ENCODE measurements at places on chromosomes 4 and X.

DNA sequence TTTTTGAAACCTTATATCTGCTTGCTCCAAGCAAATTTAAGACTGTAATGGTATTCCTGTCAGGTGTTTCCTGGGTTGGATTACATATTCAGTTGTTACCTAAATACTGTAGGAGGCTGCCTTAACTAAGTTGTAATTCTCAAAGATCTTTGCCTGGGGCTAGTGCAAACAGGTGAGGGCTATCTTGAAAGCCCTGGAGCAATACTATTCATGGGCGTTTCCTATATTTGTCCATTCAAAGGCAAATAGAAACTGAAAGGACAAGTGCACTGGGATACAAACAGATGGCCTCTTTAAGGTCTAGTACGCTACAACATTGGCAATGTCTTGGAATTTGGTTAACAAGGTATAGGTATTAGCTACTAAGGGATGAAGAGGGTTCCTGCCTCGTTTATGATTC lies 84.1 kb upstream of the CT45A1 start:
- DNase-seq = no peak

DNA sequence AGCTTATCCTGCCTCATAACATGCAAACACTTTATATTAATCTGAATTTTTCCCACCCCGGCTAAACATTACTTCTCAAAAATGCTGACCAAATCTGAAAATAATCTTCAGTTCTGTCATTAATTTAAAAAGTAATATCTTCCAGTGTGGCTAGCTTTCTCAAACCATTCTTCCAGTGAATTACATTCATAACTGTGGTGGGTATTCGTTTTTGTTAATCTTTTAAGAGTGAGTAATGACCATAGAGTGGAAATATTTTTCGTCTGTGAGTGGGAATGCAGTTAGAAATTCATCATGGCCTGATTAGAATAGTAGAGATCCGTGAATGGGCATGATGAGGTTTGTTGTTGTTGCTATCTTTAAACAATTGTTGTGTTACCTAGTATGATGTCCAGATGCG lies 138.6 kb upstream of the SFRP2 start:
- no peak for DNase-seq

GRCh38 chrX:7233580-7234406 lies 85.8 kb upstream of the PUDP start:
- no peak for DNase-seq

- DNase-seq = no peak
These were observed 424.5 kb downstream of the RPA4 start for GRCh38 chrX:97308171-97308570.

DNA sequence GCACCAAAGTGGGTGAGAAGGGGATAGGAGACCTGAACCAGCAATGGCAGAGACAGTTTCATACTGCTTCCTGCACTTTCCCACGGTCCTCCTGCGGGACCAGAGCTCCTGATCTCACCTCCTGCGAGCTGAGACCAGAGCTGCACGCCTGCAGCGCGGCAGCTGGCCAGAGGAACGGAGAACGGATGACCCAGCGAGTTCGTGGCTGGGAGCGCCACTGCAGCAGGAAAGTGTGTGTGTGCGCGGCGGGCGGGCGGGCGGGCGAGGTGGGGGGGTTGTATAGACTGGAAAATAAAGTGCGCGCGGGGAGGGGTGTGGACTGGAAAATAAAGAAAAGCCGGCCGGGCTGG lies 16.5 kb downstream of the MCF2 start:
- no peak for DNase-seq

GRCh38 chr4:140615451-140615850 lies 46.7 kb upstream of the UCP1 start:
- DNase-seq = no peak

GRCh38 chr4:25670991-25671390 lies 15.3 kb downstream of the SLC34A2 start:
- DNase-seq = no peak

DNA sequence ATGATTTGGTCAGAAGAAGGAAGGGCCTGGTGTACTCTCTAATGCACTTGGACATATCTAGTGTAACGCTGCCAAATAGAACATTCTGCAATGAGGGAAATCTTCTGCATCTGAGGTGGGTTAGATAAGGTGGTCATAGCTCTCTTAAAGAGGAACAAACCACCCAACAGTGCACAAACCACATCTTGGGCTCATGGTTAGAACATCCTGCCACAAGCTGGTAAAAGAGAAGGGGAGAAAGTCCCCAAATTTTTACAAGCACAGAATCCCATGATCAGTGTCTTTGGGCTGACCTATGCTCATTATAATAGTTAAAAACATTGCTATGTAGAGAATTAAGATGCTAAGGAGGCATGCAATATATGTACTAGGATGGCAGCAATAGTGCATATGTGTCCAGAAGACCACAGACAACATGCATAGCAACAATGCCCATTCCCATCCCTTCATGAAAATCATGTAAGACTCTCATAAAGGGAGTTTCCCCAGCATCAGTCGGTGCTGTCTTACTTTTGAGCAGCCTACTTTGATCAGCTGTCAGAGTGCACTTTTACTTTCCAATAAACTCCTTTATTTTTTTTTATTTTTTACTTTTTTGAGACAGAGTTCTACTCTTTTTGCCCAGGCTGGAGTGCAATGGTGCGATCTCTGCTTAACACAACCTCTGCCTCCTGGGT lies 99.7 kb upstream of the SLC7A11 start:
- DNase-seq = no peak

- DNase-seq = no peak
These were observed 251.4 kb downstream of the DTHD1 start for GRCh38 chr4:36532670-36533379.

DNA sequence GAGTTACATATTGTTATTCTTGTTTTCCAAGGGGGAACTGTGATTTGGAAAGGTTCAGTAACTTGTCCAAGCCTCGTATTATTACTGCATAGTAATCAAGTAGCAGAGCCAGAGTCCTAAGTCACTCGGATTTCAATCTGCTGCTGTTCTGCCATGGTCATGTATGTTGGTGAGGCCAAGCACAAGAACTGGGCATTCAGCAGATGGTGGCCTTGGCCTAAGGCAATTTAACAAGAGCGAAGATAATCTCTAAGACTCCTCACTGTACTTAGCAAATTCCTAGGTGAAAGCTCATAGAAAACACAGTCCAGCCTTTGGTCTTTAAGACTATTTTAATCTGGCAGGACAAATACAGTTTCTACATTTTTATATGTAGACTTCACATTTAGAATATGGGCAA lies 64.8 kb downstream of the NDST3 start:
- DNase-seq = no peak

- DNase-seq = no peak
These were observed 262.2 kb downstream of the ARHGAP10 start for GRCh38 chr4:147994076-147994475.

- no peak for DNase-seq
These were observed 84.2 kb downstream of the SORCS2 start for GRCh38 chr4:7276515-7276914.

GRCh38 chr4:147287588-147287890 lies 193.4 kb upstream of the EDNRA start:
- no peak for DNase-seq

- no peak for DNase-seq
These were observed 2.5 kb downstream of the CCNI start for GRCh38 chr4:77073106-77073809.

- DNase-seq = no peak
These were observed 74.3 kb downstream of the RBM47 start for GRCh38 chr4:40555176-40555900.

DNA sequence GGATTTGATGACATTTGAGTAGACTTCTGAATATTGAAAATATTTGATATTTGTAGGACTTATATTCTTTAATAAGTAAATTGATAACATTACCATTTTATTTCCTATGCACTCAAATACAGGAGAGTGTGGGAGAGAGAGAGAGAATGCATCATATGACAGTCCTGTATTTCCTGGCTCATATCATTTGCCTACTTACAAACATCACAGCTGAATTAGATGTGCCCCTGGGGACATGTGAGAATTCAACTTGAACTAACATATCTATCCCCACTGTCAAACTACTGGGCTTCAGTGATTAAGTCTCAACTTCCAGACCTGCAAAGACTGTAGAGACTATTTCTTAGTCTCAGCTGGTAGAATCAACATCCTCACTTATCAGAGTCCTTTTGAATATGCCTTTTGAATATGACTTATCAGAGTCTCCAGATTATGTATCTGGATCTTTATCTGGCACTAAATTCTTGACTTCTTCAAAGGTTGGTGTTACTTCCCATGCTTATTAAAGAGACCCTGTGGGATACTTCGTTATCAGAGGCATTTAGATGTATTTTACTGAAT lies 75.5 kb downstream of the PABPC4L start:
- DNase-seq = no peak

DNA sequence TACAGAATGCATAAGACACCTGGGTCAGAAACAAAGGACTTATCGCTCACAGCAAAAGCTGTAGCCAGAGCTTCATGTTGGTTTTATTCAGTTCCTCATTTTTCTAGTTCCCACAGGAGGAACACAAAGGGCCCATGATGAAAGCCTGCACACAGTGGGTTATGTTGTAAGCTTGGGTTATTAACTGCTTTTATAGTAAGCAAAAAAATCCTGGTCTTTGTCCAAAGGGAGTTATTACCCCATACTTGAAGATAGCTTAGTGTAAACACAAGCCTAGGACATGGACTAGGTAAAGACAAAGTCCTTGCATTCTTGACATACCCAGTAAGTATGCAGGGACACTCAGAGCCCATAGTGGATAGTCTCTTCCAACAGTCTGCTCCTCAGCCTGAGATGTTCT lies 11.7 kb downstream of the BBS12 start:
- no peak for DNase-seq

- no peak for DNase-seq
These were observed 44.2 kb downstream of the TRIM61 start for GRCh38 chr4:164933244-164933643.

DNA sequence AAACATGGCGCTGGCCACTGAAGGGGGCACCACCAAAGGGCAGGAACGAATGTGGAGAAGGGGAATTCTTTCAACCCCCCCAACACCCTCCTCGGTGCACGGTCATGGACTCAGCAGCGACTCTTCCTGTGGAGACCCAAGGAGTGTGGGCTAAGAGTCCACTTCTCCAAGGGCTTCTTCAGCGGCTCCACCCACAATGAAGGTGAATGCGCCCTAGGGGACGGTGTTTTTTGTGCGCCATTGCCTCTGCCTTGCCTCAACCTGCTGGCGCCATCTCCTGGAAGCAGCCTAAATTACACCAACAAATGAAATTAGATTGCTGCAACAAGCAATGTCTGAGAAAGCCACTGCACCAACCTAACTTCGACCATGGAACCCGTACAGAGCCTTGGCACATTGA lies 169.2 kb upstream of the MAGEB18 start:
- peak; percentile 3 for DNase-seq

- DNase-seq = no peak
These were observed 36.0 kb upstream of the TTC29 start for GRCh38 chr4:146981651-146982050.

DNA sequence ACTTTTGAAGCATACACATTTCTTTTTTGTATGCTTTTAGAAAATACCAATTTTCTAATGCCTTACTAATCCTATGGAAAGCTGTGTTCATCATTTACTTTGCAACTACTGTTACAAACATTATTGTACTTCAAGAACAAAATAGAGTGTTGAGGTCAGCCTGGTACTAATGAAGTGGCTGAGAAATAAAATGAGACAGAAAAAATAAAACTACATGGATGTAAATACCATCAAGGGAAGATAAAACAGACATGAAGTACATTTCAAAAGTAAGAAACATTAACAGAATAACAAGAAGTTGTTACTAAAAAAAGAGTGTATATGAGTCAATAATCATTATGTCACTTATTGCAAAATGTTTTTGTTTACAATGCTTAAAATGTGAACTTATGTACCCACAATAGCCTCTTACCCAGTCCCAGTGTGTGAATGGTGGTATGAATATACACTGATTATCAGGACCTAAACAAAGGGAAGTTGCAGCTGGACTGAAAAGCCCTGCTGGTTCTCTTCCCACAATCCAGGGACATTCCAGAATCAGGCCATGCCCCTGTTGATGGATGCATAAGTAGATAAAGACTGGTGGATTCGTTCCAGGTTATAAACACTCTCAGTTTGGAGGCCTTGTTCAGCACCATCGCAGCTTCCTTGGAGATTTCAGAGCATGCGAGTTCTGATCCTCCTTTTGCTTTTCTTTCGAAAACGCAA lies 2.4 kb upstream of the CSN3 start:
- DNase-seq = no peak

GRCh38 chr4:2438822-2439718 lies 20.3 kb downstream of the CFAP99 start:
- no peak for DNase-seq

GRCh38 chr4:12734586-12734985 lies 749.6 kb downstream of the RAB28 start:
- DNase-seq = no peak

- no peak for DNase-seq
These were observed 150.1 kb downstream of the AR start for GRCh38 chrX:67693928-67694327.

DNA sequence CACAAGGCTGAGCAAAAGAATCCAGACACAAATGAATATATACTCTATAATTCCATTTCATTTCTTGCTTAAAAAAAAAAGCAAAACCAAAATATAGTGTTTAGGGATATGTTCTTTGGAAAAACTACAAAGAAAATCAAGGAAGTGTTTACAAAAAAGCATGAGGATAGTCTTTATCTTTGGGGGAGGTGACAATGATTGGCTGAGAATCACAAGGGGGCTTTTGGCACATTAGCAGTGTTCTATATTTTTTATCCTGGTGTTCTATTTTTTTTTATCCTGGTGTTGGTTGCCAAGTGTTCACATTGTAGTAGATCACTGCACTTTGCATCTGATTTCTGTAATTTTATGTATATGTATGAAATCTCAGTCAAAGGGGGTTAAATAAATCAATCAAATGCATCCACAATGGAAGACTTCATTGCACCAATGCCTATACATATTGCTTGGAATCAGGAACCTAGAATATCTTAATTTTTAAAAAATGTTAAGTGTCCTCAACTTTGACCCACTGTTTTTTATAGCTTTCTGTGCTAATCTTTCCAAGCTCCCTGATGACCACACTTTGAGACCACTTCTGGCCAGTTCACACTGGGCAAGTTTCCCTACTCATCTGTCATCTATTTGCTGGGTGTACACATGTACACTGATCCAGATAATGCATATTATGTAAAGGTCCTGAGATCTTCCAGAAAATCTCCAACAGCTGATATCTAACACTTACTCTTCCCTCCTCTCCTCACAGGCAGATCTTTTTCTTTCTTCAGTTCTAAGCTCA lies 3.7 kb downstream of the TBC1D9 start:
- DNase-seq = no peak
